Stimulated activated naive CD8-positive, alpha-beta T cell treated with anti-CD3 and anti-CD28 coated beads, Interleukin-15, Interleukin-2, amounts not matched to agents 100 U/mL and 50 U/mL, for 24 hours (primary cell): ENCODE measurements at places on chromosomes 4 and X.

DNA sequence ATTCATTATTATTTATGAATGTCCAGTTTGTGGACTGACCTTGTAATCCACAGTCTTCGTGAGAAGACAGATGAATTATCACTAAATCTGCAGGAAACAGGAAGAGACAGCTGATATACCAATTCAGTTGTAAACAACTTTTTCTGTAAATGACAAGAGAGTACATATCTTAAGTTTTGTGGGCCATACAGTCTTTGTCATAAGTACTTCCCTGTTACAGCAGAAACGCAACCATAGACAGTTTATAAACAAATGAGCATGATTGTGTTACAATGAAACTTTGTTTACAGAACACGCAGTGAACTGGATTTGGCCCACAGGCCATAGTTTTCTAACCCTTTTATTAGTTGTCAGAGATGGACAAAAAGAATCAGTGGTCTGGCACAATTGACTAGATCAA lies 443.4 kb downstream of the PDGFC start:
- no peak for DNase-seq

- peak; percentile 51 for DNase-seq
These were observed 25.2 kb upstream of the FGFR3 start for GRCh38 chr4:1767770-1768366.

- no peak for DNase-seq
These were observed 653.8 kb upstream of the GALNT7 start for GRCh38 chr4:172514801-172515200.

- no peak for DNase-seq
These were observed 291.3 kb downstream of the GALNTL6 start for GRCh38 chr4:172104539-172104938.

DNA sequence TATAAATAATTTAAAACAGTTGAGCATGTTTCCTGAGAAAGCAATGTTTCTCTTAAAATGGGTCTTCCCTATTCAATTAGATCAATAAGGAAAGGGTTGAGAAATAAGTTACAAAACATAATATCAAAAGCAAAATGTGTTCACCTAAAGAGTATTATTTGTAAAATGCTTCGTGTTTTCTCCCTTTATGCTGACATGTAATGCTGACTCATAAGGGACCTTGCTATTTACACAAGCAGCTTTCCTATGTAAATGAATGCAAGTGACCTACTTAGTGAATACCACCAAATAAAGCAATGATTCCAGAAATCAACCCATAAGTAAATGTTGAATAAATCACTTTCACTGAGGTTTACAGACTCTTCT lies 91.5 kb downstream of the ELOVL6 start:
- no peak for DNase-seq

DNA sequence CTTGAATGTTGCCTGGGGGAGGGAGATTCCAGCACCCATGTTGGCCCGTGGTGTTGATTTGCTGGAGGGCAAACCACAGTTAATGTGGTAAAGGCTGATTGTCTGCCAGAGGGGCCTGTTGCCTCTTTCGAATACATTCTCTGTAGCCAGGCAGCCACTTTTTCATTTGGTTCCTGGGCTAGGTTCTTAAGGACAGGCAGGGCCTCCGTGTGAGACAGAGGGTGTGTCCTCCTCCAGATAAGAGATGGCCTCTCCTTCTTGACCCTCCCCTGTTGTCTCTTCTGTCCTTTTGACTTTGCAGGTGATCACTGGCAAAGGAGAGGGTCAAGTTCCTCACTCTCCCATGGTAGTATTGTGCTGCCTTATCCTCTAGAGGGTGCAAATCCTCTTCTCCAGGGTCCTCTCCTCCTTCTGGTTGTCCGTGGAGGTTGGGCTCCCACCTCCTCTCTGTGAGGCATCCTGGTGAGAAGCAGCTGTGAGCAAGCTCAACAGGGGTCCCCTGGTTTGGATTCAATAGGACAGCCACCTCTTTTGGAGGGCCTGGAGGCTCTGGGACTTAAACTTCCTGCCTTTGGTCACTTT lies 44.9 kb downstream of the ZNF182 start:
- no peak for DNase-seq
